ENCODE measurements at places on chromosomes 1 and 21.
A peak's percentile ranks its signal among the peaks of the same experiment; 100 is the strongest.

DNA sequence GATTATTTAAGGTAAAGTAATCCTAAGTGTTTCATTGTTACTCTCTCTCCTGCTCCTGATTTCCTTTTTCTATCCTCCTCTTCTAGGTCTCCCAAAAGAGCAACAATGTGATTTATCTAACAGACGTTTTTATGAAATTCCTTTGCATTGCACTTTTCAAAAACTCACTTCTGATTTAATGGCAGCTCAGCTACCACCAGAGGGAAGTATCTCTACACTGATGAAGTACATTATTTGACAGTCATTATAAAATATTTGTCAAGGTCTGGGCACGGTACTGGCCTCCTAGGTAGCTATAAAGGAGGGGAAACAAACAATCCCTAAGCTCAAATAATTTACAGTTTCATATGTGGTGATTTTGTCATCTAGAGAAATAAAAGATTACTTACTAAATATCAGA lies 15.6 kb downstream of the TMPRSS15 start:
- no peak for DNase-seq

DNA sequence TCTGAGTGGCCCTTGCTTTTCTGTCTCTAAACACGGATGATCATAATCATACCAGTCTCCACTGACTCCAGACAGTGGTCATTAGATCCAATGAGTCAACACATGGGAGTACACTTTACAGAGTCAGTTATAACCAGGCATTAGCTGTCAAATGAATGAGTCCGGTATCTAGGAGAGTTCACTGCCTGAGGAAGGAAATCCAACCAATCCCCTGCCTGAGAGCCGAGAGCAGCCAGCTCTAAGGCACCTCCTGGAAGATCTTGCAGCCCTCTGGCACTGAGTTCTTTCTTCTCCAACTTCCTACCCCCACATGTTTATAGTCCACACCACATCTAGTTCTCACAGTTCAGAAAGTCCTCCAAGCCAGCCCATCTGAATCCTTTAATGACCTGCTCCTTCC lies 29.4 kb upstream of the RBM15 start:
- no peak for DNase-seq

DNA sequence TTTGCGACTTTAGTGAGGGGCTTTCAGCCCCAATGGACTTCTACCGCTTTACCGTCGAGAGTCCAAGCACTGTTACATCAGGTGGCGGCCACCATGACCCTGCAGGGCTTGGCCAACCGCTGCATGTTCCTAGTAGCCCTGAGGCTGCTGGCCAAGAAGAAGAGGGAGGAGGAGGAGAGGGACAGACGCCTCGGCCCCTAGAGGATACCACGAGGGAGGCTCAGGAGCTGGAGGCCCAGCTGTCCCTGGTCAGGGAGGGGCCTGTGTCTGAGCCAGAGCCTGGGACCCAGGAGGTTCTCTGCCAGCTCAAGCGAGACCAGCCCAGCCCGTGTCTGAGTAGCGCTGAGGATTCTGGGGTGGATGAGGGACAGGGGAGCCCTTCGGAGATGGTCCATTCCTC lies 8.6 kb upstream of the SLC25A34 start:
- DNase-seq = no peak

DNA sequence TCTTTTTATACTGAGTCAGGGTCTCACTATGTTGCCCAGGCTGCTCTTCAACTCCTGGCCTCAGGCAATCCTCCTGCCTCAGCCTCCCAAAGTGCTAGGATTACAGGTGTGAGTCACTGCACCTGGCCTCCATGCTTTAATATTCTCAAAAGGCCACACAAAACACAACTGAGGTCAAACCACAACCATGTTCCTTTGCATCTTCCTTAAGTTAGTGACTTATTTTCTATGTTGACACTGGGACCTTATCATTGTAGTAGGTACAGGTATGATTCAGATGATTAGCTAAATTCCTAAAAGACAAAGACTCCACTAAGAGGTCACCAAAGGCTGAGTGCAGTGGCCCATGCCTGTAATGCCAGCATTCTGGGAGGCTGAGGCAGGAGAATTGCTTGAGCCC lies 131.9 kb upstream of the ATP1B1 start:
- no peak for DNase-seq

DNA sequence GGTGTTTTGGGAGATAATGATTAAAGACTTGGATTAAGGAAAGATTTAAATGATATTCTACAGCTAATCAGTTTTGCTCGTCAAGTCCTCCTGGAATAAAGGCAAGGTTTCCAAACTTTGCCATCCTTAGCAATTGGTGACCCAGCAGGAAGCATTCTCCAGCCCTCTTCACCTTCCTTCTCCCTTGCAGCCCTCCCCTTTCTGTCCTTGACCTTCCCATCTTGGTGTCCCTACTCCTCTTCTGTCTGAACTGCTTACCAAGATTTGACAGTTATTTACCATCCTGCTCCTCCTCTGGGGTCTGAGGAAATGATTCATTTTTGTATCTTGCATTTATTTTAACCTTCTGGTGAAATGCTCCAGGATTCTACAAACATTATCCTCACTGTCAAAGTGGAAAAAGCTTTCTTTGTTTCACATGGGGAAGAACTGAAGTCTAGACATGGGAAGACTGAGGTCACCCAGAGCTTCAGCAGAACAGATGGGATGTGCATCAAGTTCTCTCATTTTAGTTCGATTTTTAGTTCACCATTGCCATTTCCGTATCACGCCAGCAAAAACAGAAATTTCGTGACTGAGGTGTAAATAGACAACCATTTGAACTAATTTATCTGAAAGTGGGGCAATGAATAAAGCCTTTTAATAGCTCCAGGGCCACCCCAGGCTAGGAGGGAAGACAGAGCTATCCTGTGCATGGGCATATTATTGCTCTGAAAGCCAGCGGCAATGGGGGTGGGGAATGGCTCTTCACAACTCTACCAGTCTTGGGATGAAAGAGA lies 504.4 kb upstream of the PLXNA2 start:
- no peak for DNase-seq

DNA sequence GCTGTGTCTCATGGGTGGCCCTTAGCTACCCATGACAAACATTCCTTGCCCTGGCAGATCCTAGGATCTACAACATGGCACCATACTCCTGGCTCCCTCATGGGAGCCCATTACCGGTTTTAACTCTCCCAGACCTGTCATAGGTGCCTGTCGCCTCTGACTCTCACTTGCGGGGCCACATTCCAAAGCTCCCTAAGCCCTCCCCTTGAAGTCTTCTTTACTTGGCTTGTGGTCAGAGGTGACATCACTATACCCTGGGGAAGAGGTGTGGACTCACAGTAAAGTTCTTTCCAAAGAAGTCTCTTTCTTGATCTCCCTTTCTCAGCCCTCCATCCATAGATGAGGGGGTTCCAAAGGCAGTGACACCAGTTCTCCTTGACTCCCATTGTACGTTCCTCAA lies 5.4 kb upstream of the SLAMF9 start:
- peak; percentile 49 for DNase-seq

DNA sequence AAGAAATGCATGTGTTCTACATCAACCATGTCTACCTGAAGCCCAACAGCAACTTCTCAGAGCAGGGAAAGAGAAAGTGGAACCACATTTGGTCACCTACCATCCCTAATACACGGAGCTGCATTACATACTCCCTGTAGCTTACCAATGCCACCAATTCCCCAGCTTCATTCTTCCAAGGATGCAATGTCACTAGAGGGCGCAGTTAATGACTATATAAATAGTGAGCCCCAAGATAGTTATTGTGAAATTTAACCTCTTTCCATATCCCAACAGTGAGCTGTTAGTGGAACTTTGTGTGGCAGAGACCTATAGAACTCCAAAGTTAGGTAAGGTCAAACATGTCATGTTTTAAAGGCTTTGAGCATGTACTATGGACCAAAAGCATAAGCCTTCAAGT lies 618.3 kb downstream of the SMYD3 start:
- no peak for DNase-seq
